ENCODE measurements at places on chromosomes 3 and 15.

DNA sequence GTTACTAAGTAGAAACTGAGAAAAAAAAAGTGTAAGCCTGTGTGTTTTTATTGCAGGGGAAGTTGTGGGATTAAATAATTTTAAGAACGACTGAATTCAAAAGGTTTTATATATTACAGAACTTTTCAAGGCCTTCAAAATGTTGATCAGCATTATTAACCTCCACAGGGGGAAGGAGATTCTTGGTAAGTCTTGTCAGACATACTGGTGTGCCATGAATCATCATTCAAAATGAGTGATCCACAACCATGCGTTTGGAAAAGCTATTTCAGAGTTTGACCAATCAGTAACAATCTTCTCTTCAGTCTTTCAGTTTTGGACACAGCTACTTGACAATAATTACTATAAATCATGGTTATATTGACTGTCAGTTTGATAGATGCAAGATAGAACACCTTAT is 70.2 kb downstream of the ADAMTS9 start:
- DNase-seq = peak; percentile 19

DNA sequence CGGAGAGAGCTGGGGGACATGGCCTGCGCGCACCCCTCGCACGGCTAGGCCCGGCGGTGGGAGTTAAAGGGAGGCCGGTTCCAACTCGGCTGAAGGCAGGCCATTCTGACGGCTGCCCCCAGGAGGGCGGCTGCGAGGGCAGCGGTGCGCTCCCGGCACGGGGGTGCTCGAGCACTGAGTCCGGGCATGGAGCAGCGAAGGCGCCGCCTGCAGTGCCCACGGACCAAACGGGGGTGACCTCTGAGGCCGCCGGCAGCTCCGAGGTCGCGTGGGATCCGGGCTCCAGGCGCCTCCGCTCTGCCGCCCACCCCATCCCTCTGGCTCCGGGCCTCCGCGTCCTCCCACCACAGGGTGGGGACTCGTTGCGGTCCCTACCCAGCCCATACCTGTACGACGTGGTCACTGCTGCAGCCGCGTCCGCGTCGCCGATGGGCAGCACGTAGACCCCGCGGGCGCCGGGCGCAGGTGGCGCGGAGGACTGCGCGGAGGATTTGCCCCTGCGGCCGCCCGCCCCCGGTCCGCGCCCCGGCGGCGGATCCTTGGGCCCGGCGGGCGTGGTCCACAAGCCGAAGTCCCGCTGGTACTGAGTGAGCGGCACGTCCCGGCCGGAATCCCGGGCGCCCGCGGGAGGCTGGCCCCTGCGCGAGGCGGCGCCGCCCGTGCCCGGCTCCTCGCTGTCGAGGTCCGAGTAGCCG is 469 bp downstream of the MAP6D1 start:
- peak; percentile 16 for DNase-seq

- DNase-seq = no peak
Measured at GRCh38 chr3:171039674-171040073, 13.2 kb upstream of the SLC2A2 start.

GRCh38 chr3:163482695-163483094 is 1595.6 kb downstream of the SI start:
- DNase-seq = no peak

- no peak for DNase-seq
Measured at GRCh38 chr15:81915990-81916389, 129.8 kb downstream of the MEX3B start.

DNA sequence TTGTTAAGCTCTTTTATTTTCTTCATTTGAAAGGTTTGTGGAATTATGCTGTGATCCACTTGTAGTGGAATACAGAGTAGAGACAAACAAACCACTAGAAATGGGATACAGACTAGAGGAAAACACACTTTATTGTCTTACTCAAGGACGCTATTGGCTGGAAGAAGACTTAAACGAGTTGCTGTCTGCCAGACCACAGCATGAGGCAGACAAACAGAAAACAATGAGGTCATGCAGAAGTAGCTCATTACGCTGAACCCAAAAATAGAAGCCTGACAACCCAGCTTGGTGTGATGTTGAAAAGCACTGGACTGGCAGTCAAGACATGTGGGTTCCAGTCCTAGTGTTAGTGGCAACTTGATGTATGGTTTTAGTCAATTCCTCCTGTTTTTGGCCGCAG is 62.4 kb upstream of the P3H2 start:
- no peak for DNase-seq

- DNase-seq = no peak
Measured at GRCh38 chr3:111212511-111212910, 140.9 kb downstream of the NECTIN3 start.

DNA sequence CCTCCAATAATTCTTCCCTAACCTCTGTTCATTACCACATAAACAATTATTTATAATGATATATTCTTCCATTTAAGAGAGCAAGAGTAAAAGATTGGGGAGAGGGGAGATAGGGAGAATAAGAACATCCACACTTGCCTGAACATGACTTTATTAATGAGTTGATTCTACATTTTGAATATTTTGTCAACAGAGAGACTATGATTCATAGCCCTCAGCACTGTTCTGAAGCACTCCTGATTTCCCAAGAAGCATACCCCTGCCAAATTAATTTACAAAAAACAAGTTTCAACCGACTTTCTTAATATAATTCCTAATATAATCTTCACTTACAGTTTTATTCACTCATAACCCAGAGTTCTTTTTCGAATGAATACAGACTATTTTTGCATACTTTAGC is 828.8 kb downstream of the ROBO2 start:
- no peak for DNase-seq

- no peak for DNase-seq
Measured at GRCh38 chr3:133945381-133946095, 49.9 kb upstream of the RAB6B start.

DNA sequence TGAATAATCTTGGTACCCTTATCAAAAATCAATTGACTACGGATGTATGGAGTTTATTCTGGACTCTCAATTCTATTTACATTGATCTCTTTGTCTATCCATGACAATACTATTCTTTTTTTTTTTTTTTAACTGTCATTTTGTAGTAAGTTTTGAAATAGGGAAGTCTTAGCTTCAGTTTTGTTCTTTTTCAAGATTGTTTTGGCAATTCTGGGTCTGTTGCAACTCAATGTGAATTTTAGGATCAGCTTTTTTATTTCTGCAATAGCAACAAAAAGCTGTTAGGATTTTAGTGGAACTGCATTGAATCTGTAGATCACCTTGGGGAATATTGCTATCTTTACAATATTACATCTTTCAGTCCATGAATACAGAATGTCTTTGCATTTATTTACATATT is 21.4 kb downstream of the BTLA start:
- DNase-seq = no peak

- no peak for DNase-seq
Measured at GRCh38 chr3:158925828-158926494, 124.1 kb downstream of the MFSD1 start.

GRCh38 chr3:62252438-62253157 is 120.8 kb downstream of the FEZF2 start:
- DNase-seq = no peak

DNA sequence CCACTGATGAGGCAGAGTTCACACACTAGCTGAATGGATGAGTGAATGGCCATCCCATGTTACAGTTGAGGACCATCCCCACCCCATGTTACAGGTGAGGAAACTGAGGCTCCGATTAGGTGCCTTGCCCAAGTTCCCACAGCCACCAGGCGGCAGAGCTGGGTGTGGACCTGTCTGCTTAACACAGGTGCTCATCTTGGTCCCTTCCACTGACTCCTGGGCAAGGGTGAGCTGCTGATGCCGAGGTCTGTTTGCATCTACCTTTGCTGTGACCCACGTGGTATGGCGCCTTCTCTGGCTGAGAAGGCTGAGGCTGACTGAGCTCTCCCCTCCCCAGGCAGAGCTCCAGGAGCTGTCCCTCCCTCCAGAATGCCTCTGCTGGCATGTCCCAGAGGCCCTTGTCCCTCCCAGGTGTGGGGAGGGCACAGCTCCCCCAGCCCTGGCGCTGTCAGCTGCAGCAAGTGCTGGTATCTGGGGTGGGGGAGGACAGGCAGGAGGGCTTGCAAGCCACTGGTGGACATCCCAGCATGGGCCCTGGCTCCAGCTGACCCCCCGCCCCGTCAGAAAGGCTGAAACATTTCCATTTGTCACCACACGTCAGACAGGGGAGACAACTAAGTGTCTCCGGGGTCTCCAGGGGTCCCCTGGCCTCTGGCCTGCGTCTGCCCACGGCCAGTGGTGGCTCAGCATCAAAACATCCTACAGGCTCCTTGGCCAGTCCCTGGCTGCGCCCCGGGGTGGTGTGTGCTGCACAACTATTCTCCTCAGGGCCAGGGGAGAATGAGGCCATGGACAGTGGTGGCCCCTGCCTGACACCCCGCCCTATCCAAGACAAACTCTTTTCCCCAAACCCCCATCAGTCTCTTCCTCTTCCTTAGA is 105.4 kb downstream of the ADCY5 start:
- no peak for DNase-seq

DNA sequence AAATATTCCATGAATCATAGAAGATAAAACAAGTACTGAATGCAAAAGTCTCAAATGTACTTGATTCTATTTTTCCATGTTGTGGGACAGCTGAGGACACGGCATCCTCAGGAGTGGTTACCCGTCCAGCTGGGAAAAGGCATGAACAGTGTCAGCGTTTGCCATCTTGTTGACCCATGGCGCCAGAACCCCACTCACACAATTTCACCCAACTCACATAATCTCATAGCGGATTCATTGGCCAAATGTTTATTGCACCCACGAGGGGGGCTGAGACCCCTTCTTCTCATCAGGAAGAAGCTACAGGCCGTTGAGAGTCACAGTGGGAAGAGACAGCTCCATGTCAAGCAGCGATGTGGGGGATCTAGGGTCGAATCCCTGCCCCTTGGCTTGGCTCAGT is 72.9 kb downstream of the OCA2 start:
- no peak for DNase-seq

- no peak for DNase-seq
Measured at GRCh38 chr15:95370291-95370690, 960.2 kb upstream of the NR2F2 start.

DNA sequence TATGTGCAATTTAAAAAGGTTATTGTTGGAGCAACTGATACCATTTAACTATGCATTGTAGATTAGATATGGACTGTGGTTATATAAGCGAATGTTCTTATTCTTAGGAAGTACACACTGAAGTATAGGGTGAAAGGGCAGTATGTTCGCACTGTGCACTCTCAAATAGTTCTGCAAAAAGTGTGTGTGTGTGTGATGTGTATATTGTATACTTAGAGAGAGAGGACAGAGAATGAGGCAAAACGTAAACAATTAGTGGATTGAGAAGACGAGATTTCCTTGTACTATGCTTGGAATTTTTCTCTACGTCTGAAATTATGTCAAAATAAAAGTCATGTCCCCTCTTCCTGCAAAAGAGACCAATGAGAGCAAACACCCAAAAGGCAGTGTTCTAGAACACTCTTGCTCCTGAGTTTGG is 30.4 kb downstream of the LSM3 start:
- DNase-seq = no peak

DNA sequence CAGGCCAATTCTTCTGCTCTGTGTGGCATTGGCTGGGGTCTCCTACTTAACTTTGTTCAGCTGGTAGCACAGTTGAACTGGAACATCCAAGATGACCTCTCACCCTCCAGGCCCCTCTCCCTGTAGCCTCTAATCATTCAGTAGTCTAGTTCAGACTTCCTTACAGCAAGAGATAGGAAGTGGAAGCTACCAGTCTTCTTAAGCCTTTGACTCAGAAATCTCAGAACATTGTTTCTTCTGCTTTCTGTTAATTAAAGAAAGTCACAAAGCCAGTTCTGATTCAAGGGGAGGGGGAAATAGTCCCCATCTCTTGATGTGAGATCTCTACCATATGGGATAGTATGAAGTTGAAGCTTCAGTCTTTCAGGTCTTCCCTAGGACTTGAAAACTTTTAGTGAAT is 18.8 kb upstream of the SACM1L start:
- DNase-seq = no peak

DNA sequence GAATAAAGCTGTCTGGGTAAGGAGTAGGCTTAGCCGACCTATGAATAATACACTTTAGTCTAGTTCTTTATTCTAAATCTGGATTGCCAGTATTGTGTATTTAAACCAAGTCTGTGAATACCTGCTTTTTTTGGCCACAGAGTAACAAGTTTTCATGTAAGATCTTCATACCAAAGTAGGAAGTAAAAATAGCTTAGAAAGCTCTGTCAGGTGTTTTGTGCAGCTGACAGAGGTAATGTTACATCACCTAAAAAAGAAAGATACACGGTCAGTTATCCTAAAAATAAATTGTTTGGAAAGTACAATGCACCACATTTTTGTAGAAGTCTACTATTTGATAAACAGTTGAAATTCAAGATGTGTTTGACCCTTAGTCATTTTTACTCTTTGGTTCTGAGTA is 16.5 kb downstream of the CALML4 start:
- DNase-seq = no peak

- peak; percentile 57 for DNase-seq
Measured at GRCh38 chr3:150388498-150389418, 19.3 kb upstream of the TSC22D2 start.

- no peak for DNase-seq
Measured at GRCh38 chr3:24764236-24764915, 269.7 kb upstream of the THRB start.

DNA sequence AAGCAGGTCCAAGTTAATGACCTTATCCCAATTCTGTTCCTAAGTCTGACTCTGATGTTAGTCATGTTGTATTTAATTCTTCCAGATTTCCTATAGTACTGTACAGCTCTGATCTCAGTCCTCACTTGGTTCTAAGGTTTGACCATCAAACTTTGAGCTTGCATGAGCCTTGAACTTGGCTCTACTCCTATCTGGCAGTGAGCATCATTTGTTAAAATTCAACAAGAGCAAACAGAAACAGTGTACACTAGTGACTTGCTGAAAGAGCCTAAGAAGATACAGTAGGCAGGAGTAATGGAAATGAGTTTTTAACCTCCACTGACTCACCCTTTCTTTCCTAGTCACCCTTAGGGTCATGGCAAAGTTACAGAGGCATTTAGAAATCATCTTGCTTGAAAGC is 451.1 kb upstream of the TPRG1 start:
- DNase-seq = peak; percentile 13

- DNase-seq = no peak
Measured at GRCh38 chr15:79973456-79974195, 2.6 kb upstream of the BCL2A1 start.

DNA sequence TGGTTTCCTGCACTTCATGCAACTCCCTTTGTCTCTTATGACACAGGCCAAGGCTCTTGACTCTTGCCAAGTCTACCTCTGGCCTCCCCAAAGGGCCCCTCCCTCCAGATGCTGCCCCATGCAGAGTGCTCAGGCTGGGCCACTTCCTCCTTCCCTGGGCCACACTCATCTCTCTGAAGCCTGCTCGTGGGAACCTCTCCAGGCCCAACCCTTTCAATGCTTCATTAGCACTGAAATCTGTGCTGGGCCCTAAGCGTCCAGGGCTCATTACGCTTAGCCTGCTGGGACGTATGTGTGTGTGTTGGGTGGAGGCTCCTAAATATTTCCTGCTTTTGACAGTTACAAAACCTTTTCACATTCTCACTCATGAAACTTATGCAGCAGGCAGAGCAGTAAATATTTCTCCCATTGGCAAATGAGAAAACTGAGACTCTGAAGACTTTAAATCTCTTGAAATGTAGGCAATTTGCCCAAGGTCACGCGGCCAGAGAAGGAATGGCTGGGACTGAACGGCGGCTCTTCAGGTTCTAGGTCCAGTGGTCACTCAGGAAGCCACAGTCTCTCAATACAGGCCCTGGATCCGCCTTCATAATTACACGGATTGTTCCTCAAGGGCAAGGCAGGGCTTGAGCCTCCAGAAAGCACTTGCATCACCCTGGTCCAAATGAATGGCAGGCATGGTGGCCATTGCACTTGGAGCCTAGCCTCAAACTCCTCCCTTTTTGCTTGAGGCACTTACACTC is 241.7 kb upstream of the HES1 start:
- DNase-seq = no peak

GRCh38 chr15:91528801-91529200 is 324.7 kb upstream of the SLCO3A1 start:
- no peak for DNase-seq

- no peak for DNase-seq
Measured at GRCh38 chr3:83093222-83093572, 1331.8 kb upstream of the GBE1 start.

Data from lung microvascular endothelial cell (primary cell).